Activated CD4-positive, alpha-beta T cell treated with anti-CD3 and anti-CD28 coated beads for 36 hours (primary cell): ENCODE measurements at places on chromosomes 6 and 20. TPM values are rescaled to one million over a fixed set of nuclear protein-coding genes. Genes with fewer than 3 reads are reported as not detected.
A peak's percentile ranks its signal among the peaks of the same experiment; 100 is the strongest.

GRCh38 chr6:119283214-119283613 is 66.3 kb downstream of the MAN1A1 start:
- no peak for DNase-seq
- peaks cover 3% of the 10 kb centered on the region for H3K4me1 ChIP-seq
- H3K27me3 ChIP-seq, result no peaks in the 10 kb centered on the region
- peaks cover 14% of the 10 kb centered on the region for H3K36me3 ChIP-seq

GRCh38 chr6:32662836-32663235 is 3.6 kb downstream of the HLA-DQB1 start:
- H3K36me3 ChIP-seq, result no peaks in the 10 kb centered on the region
- peaks cover 35% of the 10 kb centered on the region for H3K4me1 ChIP-seq
- no peak overlapping the region for H3K27ac ChIP-seq
- no peak for DNase-seq

GRCh38 chr6:158185729-158186456 is 17.7 kb downstream of the GTF2H5 start:
- DNase-seq, result no peak
- H3K4me1 ChIP-seq, result peaks cover 31% of the 10 kb centered on the region
- H3K27me3 ChIP-seq, result no peaks in the 10 kb centered on the region
- no peak overlapping the region for H3K4me3 ChIP-seq
- peak overlapping the region; percentile 44 for H3K27ac ChIP-seq

DNA sequence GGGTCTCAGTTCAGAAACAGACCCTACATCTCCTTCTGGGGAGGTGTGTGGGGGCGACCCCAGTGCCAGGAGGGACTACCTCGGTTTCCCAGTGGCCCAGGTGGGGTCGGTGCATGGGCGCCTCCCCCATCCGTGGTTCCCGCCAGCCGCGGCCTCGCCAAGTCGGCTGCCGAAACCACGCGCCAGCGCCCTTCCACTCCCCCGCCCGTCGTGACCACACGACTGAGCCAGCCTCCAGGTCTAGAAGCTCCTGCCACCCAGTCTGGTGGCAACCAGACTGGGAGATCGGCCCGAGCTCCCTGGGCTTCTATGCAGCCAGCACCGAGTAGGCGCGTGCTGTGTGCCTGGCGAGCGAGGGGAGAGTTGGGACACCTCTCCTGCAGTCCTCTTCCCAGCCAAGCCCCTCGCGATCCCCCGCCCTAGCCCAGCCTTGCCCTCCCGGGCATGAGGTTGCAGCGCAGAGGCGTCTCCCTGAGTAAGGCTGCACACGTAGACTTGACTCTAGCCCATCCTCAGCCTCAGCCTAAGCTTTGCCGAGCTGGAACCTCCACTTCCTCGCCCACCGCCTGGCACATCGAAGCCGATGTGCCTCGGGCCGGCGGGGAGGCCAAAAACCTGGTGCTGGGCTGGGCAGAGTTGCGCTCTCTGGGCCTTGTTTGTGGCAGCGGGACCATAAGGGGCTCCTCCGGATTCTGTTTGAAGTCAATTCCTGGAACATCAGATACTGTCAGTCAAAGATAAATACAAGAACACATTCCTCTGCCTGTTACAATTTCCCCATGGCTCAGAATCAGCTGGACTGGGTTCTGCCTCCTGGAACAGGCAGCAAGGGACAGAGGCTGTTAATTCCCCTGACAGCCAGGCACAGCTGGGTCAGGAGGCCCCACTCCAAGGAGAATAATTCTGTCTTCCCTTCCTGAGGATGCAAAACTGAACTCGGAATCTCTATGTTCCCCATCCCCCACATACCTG is 1.5 kb upstream of the CPNE5 start:
- DNase-seq, result peak; percentile 59
- peaks cover 21% of the 10 kb centered on the region for H3K27me3 ChIP-seq

CLPSL1 gene
- not detected for total RNA-seq

PLG gene
- not detected for total RNA-seq
